ENCODE measurements at places on chromosomes 6 and 20. TPM values are rescaled to one million over a fixed set of nuclear protein-coding genes. Genes with fewer than 3 reads are reported as not detected.

DNA sequence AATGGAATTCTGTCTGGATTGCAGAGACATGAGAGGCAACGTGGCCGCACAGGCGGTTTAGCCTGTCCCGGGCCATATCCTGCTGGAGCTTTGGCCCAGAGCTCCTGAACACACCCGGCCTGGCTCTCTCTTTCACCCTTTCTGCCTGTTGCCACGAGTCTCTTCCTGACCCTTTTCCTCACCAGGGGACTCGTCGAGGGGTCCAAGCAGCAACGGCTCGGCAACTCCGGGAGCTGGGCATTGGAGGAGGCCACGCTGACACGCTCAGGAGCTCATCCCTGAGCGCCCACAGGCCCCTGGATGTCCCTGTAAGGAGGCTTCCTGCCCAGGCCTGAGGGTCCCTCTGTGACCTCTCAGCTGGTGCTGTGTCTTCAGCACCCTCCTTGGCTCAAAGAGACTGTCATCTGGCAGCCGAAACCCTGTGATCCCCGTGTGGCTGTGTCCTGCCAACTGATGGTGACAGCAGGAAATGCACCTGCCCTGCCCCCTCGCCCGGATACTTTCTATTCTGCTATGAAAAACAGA lies 103.8 kb downstream of the RNASET2 start:
- no peak for DNase-seq

DNA sequence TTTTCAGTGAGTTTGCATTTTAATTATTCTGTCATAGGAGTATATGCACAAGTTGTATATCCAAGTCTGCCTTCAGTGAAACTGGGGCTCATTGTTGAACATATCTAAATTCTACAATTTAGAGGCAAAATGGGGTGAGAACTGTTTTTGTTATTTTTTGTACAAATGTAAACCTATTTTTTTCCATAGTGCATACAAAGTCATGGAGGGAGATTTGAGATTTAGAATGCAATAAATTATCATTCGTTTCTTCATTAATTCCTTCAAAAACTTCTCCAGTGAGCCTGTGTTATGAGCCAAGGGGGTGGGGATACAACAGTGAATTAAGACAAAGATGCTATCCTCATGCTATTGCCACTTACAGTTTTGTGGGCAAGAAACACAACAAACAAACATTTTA lies 29.8 kb upstream of the RHAG start:
- DNase-seq: no peak

- DNase-seq: peak; percentile 71
These were observed 51.7 kb downstream of the CHMP4B start for GRCh38 chr20:33862709-33863403.

DNA sequence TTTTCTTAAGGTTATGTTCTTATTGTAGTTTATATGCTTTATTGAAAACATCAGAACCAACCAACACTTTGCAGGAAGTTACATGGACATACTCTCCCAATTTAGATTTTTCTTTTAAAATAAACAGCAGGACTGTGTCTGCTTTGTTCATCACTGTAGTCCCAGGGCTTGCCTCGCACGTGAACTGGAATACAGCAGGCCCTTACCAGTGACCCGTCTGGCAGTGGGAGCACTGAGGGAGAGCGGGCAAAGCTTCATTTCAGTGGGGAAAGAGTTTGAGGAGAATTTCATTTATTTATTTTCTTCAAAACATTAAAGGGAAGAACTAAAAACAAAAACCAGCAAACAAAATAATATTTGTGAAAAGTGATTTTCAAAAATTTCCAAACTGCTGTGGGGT lies 230.8 kb downstream of the PAX1 start:
- no peak for DNase-seq

- DNase-seq: no peak
These were observed 242.3 kb upstream of the PREP start for GRCh38 chr6:105645156-105645555.

GRCh38 chr6:119495230-119495683 lies 145.7 kb upstream of the MAN1A1 start:
- peak; percentile 74 for DNase-seq

DNA sequence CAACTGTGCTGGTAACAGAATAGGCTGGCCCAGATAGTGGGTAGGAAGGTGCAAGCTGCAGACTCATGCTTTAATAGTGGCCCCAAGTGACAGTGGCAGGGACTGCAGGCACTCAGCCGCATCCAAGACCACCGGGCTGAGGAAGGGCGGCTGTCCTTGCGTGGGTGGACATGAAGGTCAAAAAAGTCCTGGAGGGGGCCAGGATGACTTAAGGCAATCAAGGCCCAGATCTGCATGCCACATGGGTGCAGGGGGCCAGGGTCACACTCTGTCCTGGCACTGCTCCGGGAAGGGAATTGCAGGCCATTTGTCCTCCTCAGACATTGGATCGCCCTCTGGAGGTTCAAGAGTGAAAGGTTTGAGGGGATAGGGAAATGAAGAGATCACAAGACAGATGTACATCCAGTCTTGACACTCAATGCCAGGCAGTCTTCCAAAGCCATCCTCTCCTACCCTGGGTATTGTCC lies 10.4 kb upstream of the VNN2 start:
- DNase-seq: no peak

DNA sequence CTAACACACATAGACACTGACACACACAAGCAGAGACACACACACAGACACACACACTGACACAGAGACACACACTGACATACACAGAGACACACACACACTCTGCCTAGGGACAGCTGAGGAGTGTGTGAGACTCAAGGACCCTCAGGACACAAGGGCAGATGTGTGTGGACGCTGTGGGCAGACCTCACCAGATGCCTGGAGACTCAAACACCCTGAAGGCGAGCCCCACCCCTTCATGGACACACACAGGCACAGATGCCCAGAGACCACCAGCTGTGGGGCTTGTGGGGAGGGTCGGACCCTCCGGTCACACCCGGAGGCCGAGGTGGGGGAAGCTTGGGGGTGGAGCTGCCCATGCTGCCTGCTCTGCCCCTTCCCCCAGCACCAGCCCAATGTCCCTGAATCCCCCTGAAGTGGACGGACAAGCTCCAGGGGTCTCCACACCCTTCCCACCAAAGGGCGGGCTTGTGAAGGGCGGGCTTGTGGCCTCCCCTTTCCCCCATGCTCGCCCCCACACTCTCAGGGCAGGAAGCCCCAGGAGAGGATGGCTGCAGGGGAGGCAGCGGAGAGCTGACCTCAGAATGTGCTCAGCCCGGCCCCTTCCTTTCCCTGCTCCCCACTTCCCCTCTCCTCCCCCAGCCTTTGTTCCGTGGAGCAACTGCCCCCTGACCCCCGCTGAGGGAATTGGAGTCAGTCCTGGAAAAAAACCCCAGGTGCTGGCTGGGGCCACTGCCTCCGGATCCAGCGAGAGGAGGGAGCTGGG lies 13.9 kb upstream of the ABHD16B start:
- no peak for DNase-seq

GRCh38 chr6:44266347-44266746 lies 996 bp upstream of the NFKBIE start:
- DNase-seq: no peak

- DNase-seq: no peak
These were observed 110.7 kb downstream of the TFAP2B start for GRCh38 chr6:50929323-50929722.

DNA sequence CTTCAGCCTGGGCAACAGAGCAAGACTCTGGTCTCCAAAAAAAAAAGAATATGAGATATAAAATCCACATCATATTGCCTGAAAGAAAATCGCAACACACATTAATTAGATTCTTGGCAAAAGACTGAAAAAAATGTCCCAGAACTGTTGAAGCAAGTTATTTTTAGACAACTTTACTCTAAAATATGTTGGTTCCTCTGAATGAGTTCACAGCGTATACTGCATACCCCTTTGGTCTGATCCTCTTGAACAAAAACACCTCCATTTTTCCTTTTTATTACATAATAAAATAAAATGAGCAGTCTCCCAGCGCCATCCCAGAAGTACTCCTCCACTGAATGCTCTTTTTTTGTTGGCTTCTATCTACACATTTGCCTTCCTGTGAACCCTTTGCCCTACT lies 126.0 kb upstream of the TMEM170B start:
- DNase-seq: no peak

DNA sequence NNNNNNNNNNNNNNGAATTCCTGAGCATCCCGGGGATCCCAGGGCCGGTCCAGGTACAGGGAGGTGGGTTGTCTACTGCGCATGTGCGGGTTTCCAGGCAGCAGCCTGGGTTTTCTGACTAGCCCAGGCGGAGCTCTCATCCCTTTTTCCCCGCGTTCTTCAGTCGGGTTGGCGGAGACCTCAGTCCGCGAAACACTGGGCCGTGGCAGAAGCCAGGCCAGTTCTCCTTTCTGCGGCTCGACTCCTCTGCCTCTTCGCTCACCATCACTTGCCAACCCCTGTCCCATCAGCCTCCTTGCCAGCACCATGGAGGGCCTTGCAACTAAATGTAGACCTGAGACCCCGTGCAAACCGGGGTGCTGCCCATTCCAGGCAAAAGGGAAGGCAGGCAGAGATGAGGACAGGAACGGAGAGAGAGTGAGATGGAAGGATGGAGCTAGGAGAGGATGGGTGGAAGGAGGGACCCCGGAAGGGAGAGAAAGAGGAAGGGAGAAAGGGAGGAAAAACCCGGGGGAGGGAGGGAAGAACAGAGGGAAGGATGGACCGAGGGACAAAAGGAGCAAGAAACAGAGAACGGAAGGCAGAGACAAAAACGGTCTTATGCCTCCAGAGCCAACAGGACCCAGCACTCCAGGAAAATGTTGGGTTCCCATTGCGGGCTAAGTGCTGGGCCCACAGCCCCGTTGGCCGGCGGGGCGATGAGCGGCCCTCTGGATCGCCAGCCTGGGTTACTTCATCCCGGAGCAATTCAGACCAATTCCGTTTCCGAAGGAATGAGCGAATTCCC lies 445.4 kb upstream of the DEFB115 start:
- peak; percentile 62 for DNase-seq

GRCh38 chr6:163651915-163652668 lies 237.6 kb downstream of the QKI start:
- no peak for DNase-seq

DNA sequence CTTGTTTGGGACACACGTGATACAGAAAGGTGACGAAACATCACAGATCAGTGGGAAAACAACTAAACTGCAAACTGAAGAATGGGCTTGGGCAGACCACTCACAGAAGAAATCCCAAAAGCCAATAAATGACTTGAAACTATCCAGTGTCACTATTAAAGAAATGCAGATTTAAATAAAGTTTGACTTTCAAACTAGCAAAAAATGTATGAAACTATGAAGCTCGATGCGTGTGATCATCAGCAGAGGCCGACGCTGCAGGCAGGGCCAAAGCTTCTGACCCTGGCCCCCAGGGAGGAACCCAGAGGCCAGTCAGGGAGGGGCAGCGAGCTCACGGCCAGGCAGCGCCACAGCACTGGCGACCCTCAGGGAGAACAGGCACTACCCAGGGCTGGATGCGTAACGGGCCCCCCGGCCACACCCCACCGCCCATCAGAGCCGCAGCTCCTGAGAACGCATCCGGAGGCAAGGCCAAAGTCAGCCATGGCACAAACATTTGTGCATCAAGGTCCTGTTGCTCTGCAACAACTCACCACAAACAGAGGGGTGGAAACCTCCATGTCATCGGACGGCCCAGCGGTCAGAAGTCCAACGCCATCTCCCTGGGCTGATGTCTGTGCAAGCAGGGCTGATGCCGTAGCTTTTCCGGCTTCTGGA lies 94.1 kb downstream of the YTHDF1 start:
- peak; percentile 23 for DNase-seq

GRCh38 chr6:149400050-149400449 lies at the start of gene SUMO4:
Gene SUMO4, plus strand, starts transcription at chr6:149400262. Its CDS starts 130 bp downstream, at chr6:149400392.
- peak; percentile 38 for DNase-seq

DNA sequence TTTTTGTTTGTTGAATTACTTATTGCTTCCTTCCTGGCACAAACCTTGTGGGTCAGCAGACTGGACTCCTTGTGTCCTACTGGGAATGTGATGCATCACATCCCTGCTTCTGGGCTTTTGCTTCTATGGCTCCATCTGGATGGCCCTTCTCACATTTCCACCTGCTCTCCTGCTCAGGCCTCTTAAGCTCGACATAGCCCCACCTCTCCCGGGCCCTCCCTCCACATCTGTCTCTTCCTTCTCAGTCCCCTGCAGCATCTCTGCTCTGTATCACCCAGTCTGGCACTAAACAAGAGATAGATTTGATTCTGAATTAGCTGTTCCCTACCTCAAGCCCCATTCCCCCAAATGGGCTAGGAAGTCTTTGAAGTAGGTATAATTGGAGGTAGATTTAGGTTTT lies 356.8 kb downstream of the DHX35 start:
- no peak for DNase-seq

Gene BPIFA3
- total RNA-seq: not detected

Gene PRICKLE4
- total RNA-seq: 6.7 TPM

Gene LATS1
- total RNA-seq: 23.3 TPM

Gene OSBPL2
- 87.0 TPM for total RNA-seq

Gene DZANK1
- 2.7 TPM for total RNA-seq

Measured in mucosa of descending colon (tissue), 3 donors.